Fibroblast of upper back skin (primary cell): ENCODE measurements at places on chromosomes 5 and 9.
A peak's percentile ranks its signal among the peaks of the same experiment; 100 is the strongest.

- no peak for DNase-seq
These were observed 5.3 kb upstream of the ZNF366 start for GRCh38 chr5:72512593-72512860.

DNA sequence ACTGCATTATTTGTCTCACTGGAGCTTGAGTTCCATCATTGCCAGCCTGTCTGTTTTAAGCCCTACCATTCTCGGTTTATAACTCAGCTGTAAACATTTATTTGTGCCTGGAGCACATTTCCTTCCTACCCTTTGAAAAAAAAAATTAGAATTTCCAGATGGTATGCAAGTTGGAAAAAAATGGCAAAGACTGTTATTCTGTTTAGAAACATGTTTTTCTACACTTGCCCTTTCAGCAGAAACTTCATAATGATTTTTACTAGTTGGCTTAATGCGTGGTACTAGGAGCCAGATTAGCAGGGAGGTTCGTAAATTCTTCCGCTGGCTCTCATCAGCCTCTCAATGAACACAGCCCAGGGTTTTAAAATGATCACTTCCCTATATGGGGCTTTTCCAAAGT lies 238.8 kb upstream of the WWC1 start:
- no peak for DNase-seq

DNA sequence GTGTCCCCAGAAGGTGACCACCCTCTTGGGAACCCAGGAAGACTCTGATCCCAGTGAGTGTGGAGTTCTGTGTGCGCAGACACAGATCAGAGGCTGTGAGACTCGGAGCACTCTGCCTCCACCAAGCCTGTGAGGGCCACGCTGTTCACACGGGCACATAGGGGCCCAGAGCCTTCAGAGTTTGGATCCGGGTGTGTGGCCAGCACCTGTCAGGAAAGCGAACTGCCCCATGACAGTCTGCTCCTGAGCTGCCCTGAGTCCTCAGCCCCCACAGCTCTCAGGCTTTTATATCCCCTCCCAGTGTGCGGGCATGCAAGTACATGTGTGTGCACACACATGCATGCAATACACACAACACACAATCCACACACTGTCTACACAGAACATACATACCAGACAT lies 161.8 kb upstream of the IRX2 start:
- DNase-seq, result no peak

DNA sequence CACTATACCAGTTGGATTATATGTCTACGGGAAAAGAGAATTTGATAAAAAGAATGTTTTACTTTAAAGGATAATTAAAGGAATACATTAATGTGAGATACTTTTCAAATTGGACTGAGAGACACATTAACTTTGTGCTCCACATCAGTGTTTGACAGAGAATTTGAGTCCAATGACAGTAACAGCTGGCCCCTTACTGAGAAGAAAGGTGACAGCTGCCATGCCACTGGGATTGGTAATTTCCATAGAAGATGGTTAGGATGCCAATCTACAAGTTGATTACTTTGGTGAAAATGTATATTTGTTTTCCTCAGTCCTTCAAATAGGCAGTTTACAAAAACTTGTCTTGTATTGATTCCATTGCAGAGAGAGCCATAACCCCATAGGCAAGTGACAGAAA lies 578.4 kb downstream of the SLCO4C1 start:
- DNase-seq, result no peak

- DNase-seq, result no peak
These were observed 25.8 kb downstream of the SLC22A4 start for GRCh38 chr5:132319975-132320374.

DNA sequence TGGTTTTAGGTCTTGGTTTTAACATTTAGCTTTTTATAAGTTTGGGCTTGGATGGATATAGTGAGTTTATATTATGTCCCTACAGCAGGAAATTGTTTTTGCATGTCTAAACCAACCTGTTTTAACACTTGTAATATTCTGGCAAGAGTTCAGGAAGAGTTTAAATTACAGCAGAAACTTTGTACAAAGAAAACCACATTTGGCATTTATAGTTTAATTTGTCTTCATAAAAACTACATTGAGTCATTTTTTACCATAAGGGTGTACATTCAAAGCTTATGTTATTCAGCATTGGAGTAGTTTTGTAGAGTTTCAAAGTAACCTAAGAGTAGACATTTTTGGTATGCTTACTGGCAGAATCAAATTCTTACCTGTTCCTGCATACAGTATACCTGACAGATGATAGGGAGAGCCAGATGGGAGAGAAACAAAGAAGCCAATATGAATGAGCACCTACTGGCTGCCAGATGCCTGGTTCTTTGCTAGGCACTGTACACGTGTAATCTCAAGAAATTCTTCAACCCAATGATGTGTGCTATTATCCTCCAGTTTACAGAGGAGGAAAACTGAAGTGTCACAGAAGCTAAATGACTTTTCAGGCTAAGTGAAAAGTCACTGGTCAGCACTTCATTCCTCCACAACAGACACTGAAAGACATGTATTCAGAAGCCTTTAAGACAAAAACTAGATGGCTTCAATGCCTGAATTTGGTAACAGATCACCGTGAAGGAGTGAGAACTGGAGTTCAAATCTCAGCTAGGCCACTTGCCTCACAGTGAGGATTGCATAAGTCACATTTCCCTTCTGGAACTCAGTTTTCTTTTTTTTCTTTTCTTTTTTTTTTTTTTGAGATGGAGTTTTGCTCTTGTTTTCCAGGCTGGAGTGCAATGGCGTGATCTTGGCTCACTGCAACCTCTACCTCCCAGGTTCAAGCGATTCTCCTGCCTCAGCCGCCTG lies 25.9 kb upstream of the ECM2 start:
- peak; percentile 85 for DNase-seq

GRCh38 chr5:34570721-34571676 lies 85.1 kb upstream of the RAI14 start:
- peak; percentile 97 for DNase-seq

- peak; percentile 49 for DNase-seq
These were observed 79.8 kb upstream of the SPATA31D4 start for GRCh38 chr9:81848472-81848871.
